Tibial artery (tissue), 4 donors: ENCODE measurements at places on chromosomes 12 and 14.
A peak's percentile ranks its signal among the peaks of the same experiment; 100 is the strongest.

GRCh38 chr14:91246051-91246852, 1.7 kb upstream of the GPR68 start:
- DNase-seq = no peak

- DNase-seq = no peak
Measured at GRCh38 chr14:95365401-95365800, 45.7 kb upstream of the CLMN start.

DNA sequence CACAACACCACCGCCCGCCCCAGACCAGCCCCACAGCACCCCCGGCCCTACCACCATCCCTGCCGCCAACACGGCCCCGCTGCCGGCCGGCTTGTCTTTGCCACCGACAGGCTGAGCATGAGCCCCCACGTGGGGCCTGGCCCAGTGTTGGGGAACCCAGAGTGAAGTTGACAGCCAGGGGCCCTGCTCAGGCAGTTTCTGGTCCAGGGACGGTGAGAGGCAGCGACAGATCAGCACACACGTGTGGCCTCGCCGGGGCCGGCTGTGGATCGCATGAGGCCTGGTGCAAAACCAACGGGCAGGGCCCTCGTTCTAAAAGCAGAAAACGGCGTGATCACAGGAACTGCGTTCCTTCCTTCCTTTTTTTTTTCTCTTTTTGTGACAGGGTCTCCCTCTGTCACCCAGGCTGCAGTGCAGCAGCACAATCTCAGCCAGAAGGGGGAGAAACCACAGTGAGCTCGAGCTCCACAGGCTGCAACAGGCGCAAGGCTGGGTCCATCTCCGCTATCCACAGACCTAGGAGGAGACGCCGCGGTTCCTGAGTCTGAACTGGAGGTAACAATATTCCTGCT, 50.5 kb upstream of the FBRSL1 start:
- DNase-seq = no peak

DNA sequence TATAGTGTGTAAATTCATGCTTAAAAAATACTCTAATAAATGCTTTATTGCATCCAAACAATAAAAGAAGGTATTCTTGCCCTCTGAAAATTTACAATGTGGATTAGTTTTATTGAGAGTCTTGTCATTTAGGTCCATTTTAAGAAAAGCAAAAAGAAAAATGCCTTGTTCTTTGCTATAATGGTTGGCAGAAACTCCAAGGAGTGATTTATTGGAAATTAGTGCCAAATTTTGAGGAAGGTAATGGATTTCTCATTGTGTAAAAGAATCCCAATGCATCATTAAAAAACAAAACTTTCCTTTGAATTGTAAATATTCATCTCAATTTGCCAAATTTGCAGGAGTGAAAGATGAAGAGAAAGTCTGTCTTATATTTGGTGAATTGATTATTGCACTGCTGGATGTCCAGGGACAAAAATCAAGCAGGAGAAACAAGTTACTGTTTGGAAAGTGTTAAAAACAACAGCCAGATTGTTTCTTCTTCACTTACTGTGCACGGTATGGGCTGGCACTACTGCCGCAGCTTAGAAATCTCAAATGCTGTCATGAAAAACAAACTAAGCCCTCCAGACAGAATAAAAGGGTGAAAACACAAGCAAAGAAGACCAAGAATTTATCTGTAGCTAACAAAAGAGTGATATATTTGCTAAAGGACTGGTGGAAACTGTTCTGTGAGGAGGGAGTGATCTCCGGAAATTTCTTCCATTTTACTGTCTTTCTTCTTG, 511.7 kb downstream of the TMTC2 start:
- no peak for DNase-seq

GRCh38 chr14:90757452-90757851, 58.8 kb downstream of the TTC7B start:
- DNase-seq = no peak

- no peak for DNase-seq
Measured at GRCh38 chr12:75954041-75954440, 77.5 kb downstream of the PHLDA1 start.

- DNase-seq = no peak
Measured at GRCh38 chr12:38898001-38898684, 7.2 kb downstream of the CPNE8 start.

DNA sequence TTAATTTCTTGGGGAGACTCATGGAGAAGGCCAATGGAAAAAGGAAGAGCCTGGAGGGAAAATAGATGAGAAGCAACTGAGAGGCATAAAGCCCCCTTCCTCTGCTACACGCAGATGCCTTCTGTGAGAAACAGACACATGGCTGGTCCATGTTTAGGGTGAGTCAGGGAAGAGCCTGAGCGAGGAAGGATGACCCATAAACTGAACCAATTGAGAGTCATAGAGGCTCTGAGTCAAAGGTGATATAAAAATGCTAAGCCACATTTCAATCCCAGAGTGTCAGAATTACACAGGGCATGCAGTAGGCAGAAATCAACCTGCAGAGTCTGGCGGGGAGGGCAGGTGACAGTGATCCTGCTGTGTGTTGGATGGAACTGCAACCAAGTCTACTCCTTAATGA, 30.1 kb upstream of the NEDD1 start:
- no peak for DNase-seq

DNA sequence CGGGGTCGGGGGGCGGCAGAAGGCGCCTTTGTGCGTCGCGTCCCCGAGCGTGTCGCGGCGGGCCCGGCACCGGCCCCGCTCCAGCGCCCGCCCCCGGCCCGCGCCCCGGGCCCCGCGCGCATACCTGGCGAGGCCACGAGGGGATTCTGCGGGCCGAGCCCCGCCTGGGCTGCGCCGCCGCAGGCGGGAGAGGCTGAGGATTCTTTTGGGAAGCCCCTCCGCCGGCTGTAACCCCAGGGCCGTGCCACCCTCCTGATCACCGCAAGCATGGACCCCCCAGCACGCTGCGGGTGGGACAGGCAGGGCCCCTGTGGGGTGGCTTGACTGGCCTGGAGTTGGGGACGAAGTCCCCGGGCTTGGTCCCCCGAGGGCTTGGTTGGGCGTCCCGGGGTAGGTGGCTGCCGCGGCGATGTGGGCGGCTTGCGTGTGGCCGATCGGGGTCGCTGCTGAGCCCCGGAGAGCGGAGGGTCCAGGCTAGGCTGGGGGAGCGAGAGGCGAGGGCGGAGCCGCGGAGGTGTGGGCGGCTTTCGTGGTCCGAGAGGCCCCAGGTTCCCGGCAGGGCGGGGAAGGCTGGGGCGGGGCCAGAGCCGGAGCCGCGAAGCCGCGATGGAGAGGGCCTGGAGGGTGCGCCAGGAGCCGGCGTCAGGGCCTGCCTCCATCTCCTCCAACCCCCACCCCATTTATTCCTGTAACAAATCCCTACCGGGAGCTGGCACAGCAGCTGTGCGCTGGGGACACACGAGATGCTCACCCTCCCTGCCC, 28.4 kb upstream of the GPR132 start:
- peak; percentile 84 for DNase-seq

DNA sequence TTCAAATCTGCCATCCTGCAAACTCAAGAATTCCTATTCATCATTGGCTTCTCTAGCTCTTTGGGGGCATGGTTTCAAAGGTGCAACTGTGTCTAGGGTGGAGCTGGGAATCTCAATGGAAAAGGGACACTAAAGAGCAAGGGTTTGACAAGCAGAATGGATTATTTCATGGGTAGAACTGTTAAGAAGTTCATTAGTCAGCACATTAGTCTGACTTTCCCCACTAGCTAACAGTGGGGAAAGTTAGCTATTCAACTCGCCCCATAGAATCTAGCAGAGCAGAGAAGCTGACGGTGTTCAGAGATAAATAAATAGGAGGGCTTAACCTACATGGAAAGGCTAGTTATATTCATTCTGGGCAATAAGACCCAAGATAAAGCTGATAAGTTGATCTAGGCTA, 153.9 kb downstream of the EMP1 start:
- no peak for DNase-seq

GRCh38 chr12:75890660-75891059, 140.9 kb downstream of the PHLDA1 start:
- no peak for DNase-seq

- no peak for DNase-seq
Measured at GRCh38 chr12:22266101-22266500, 68.4 kb downstream of the ST8SIA1 start.

DNA sequence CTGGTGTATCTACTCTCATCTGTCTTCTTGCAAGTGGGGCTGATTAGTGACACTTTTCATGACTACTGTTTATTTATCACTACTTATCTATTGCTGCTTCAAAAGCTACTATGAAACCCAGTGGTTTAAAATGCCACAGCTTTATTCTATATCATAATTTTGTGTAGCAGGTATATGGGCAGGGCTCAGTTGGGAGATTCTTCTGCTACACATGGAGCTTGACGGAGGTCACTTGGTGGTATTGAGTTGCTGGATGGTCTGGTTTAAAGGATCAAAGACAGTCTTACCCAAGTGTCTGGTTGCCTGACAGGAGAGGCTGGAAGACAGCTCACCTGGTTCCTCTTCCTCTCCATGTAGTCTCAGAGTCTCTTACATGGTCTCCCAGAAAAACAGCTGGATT, 222.7 kb downstream of the TMEM132D start:
- DNase-seq = no peak

- peak; percentile 61 for DNase-seq
Measured at GRCh38 chr12:130916241-130916911, 37.3 kb upstream of the ADGRD1 start.
